ENCODE measurements at places on chromosomes 12 and 14.

DNA sequence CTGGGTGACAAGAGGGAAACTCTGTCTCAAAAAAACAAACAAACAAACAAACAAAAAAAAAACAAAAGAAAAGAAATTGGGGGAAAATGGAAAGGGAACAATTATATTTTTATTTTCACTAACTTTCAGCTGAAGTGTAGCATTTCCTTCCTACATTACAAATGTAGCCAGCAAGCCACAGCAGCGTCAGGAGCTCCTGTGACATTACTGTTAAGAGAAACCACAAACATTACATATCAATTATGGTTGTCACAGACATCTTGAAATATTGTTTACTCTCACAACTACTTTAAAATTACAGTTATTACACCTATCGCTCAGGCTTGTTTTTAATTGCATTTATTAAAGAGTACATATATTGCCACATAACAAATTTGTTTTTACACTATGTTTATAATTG is 49.8 kb upstream of the SLC24A4 start:
- DNase-seq = no peak

- no peak for DNase-seq
These were observed 18.4 kb downstream of the SETD3 start for GRCh38 chr14:99462210-99462609.

DNA sequence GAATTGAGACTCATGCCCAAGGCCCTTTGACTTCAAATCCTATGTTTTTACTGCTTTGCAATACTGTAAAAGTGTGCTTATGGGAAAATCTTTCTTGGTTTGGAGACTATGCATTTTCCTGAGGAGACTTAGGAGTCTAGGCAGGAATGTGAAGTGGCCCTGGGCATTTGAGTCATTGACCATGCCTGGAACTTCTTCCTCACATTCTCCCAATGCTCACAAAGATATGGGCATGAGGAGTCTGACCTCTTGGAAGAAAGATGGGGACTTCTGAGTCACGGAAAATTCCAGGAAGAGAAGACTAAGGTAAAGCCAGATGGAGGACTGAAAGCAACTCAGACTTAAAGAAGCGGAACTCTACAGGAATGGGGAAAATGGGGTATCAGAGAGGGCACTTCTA is 38.2 kb upstream of the ZNF641 start:
- no peak for DNase-seq

- DNase-seq = no peak
These were observed 2.6 kb downstream of the WSCD2 start for GRCh38 chr12:108131657-108132126.

- no peak for DNase-seq
These were observed 59.9 kb downstream of the SLC6A12 start for GRCh38 chr12:154058-154457.

DNA sequence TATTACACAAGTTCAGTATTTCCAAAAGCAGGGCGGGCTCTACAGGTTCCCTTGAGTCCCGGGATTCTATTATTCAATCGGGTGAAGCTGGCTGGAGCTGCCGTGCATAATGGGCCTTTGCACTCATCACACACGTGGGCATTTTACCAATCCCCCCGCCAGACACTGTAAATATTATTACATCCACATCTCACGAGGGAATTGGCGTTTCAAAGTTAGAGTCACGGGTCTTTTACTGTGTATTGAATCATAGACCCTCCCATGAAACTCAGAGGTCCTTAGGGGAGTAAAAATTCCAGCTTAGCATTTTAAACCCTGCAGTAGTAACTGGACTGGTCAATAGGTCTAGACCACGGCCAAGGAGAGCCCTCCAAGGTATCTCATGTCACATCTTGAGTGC is 70.3 kb downstream of the MAP1LC3B2 start:
- no peak for DNase-seq

GRCh38 chr14:61537563-61538463 is 157.5 kb upstream of the HIF1A start:
- DNase-seq = no peak

DNA sequence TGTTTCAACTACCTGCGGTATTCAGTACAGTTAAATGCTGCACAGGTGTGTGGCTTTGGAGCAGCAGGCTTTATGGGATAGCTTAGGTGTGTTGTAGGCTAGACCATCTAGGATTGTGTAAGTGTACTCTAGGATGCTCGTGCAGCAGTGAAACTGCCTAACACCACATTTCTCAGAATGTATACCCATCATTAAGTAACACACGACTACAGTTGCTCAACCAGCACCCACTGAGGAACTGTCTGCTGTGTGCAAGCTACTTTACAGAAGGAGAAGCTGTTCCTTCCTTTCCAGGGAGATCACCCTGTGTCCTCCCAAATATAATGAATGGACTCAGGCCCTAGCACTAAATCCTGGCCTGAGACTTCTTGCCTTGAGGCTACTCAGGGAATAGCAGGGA is 94.8 kb downstream of the SLC24A4 start:
- no peak for DNase-seq

DNA sequence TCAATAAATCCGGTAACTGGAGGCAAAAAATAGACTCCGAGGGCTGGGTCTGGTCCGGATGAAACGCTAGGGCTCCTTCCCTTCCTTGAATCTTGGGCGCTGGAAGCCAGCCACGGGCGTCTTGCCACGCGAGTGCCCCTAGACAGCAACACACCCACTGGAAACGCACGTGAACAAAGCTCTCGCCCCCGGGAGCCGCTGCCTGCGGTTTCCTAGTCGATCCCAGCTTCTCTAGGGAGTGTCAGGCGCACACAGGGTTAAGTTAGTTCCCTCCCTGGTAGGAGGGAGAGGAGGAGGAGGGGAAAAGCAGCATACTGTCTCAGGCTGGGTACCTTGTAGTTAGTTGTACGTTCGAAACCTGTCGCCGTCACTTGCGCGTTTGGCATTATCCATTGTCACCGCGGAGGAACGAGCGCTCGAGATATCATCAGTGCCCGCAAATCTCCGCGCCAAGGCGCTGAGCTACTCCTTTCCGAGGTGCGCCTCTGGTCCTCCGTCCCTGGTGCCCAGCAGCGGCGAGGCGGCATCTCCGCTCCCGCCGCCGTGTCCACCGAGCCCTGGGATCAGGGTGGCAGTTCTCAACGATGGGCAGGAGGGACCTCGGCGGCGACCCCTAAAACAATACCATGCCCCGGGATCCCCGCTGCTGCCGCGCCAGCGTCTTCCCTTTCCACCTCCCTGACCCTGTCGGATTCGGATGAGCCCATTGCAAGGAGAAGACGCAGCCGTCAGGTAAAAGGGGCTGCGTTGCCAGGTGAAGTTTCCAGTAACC is at the start of gene FLRT2:
Gene FLRT2 (plus strand): TSS at position 342 of the 772 bp plus-strand sequence. CDS start 91,371 bp downstream, outside the sequence.
- DNase-seq = no peak

GRCh38 chr14:70567791-70568190 is 32.7 kb downstream of the MED6 start:
- no peak for DNase-seq

GRCh38 chr14:93318927-93319326 is 13.9 kb downstream of the BTBD7 start:
- no peak for DNase-seq

DNA sequence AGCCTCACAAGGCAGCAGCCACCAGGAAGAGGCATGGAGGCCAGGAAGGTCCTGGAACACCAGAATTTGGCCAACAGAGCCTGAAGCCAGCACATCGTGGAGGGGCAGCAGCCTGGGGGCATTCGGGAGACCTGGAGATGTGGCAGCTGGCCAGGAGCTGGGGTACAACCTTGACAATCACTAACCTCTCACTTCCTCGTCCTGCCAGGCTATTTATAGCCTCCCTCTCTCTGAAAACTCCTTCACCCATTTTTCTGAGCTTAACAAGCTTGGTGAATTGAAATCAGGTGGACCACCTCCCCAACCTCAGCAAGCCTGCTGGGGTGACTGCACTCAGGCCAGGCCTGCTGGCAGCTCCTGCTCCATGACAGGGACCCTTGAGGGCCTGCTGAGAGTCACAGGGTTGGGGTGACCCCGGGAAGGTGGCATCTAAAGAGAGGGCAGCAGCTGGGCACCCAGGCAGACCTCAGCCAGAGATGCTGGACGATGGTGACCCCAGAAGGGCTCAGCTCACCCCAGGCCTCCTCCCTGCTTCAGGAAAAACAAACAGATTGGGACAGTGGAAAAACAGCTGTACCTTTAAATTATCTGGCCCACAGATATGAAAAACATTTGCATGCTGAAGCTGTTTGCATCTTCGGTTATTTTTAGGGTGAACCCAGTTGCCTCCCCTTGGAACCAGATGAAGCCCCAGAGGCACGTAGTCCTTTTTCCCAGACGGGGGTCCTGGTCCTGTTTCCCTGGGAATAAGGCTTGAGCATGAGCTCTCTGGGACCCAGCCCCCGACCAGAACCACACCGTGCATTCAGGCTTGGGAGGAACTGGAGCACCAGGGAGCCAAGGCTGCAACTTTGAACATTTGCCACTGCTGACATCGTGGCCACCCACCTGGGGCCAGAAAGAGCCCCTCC is 67.0 kb downstream of the PITPNM2 start:
- DNase-seq = no peak

- no peak for DNase-seq
These were observed 93.1 kb upstream of the SFSWAP start for GRCh38 chr12:131617596-131618302.

GRCh38 chr12:110577864-110578693 is 5.0 kb downstream of the PPTC7 start:
- DNase-seq = no peak

DNA sequence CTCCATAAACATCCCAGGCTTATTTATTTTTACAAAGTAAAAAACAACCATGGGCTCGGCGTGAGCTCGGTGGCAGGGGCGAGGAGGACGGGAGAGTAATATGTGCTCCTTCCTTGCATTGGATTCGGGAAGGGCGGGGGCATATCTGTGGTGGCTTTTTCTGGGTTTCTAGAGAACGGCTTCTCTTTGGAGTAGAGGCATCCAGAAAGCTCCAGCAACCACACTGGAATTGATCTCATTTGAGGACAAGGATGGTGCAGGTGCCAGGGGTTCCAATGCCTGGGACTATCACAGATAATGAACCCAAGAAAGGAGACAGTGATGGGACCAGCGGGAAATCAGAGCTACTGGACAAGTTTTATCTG is 18.9 kb downstream of the ADGRD1 start:
- DNase-seq = no peak

- peak; percentile 12 for DNase-seq
These were observed 5.1 kb downstream of the COX14 start for GRCh38 chr12:50117057-50117622.

GRCh38 chr14:74459289-74459946 is 33.4 kb upstream of the SYNDIG1L start:
- peak; percentile 35 for DNase-seq

- DNase-seq = no peak
These were observed 77.6 kb upstream of the KCNH3 start for GRCh38 chr12:49461221-49461620.

DNA sequence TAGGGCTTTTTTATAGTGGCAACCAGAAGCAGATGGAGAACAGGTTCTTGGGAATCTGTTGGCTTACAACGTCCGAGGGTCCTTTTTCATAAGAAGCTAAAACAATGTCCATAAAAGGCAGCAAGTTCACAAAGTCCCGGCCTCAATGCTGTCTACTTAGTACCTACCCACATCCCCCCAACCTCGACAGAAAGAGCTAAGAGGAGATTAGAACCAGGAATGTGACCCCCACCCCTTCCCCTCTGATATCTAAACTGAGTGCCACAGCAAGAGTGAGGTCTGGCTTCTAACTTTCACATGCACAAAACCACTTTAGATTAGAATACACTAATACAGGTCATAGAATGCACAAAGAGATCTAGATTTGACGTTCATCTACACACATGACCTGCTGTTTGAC is 4.5 kb downstream of the DPF3 start:
- no peak for DNase-seq

DNA sequence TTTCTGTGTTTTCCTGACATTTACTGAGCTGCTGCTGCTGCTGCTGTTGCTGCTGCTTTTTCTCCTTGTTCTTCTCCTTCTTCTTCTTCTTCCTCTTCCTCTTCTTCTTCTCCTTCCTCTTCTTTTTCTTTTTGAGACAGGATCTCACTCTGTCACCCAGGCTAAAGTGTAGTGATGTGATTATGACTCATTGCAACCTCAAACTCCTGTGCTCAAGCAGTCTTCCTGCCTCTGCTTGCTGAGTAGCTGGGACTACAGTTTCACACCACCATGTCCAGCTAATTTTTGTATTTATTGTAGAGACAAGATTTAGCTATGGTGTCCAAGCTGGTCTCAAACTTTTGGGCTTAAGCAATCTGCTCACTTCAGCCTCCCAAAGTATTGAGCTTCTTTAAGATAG is 95.8 kb downstream of the TMTC3 start:
- DNase-seq = no peak

DNA sequence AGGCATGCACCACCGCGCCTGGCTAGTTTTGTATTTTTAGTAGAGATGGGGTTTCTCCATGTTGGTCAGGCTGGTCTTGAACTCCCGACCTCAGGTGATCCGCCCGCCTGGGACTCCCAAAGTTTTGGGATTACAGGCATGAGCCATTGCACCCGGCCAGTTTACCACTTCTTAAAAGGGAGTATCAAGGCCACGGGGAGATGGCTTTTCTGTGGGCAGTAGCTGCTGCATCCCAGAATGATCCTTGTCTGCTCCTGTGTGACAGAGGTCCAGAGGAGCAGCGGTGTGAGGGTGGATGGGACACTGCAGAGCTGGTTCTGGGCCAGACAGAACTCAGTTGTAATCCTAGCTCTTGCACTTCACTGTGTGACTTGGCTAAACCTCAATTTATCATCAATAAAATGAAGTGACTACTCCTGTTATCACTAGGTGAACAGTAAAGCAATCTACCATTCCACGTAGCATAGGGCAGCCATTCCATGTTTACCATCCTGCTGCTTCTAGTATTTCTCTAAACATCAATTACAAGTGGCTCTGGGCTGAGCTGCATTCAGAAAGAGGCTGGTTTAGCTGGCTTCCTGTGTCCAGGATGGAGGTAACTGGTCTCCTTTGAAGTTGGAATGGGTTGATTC is 3.0 kb upstream of the NPFF start:
- DNase-seq = no peak

All from activated CD4-positive, CD25-positive, alpha-beta regulatory T cell treated with anti-CD3 and anti-CD28 coated beads, Interleukin-2, amount 50 U/mL, for 72 hours (primary cell).